ENCODE measurements at places on chromosomes 3 and 15.

DNA sequence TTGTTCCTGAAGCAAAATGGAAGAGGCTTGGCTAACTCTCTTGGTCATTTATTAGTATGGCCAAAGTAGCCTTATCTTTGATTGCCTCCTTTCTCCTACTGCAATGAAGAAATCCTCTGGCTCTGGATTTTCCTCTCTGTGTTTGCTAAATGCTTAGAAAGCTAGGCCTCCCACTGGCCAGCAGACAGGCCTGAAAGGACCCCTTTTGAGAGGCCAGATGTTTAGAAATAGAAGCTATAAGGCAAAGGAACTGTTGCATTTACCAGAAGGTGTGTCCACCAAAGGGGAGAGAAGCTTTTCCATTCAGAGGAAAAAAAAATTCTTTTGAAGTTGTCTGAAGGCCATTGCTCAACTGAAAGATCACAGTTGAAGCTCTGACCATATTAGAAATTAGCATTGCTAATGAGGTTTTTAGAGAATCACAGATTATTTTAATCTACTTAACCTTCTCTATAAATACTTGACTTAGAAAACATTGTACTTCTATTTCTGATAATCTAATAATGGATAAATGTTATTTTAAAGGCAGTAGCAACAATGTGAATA is 160.8 kb downstream of the SYNPR start:
- DNase-seq = no peak

GRCh38 chr15:69809421-69809820 is 288.3 kb downstream of the TLE3 start:
- no peak for DNase-seq

DNA sequence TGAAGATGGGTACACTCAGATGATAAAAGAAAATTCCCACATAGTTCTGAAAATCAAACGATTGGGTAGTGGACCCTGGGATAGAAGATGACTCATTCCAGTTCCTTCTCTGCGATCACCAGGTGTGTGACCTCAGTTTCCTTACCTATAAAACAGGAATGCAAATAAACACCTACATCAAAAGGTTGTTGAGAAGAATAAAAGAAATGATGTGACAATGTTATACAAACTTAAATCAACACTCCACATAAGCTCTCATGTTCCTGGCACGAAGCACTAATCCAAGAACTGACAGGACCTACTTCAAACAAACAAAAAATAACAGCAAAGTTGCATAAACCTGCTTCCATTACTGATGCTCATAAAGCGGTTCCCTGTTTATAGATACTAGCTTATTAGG is 69.2 kb downstream of the RORA start:
- DNase-seq = no peak

DNA sequence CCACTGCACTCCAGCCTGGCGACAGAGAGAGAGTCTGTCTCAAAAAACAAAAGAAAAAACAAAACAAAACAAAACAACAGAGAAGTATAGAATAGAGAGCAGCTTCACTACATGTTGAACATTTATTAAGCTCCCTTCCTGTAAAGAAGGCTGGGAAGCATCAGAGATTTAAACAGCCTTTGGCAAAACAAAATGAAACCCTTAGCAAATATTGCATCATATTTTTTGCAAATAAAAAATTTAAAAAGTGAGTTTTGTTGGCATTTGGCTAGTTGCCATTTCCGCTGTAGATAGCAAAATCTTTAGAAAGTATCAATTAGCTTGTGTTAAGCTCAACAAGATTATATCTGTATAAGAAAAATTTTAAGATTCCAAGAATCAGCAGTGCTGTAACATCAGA is 151.2 kb downstream of the SERPINI1 start:
- no peak for DNase-seq

GRCh38 chr3:38133557-38134405 is 3.1 kb downstream of the ACAA1 start:
- no peak for DNase-seq

All from inflammatory macrophage (primary cell).